Transverse colon (tissue), 4 donors: ENCODE measurements at places on chromosomes 1 and 21.

DNA sequence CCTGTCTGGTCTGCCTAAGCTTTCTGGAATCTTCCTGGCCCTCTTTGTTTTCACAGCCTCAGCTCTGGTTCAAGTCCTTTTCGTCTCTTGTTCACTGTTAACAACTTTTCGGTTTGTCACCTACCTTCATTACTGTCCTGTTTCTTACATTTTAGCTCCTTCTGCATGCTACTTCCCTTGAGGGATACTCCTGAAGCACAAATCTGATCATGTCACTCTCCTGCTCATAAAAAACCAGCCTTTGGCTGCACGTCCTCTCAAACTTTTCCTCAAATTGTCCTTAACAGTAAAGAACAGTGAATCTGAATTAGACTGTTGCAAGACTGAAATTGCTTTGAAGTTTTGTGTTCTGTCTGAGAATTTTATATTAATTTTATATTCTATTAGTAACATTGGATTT is 3.3 kb downstream of the RAVER2 start:
- DNase-seq: no peak

GRCh38 chr1:28175955-28176485 is 470 bp downstream of the PTAFR start:
- no peak for DNase-seq

- DNase-seq: no peak
Measured at GRCh38 chr1:114130846-114131525, 22.7 kb downstream of the SYT6 start.

- DNase-seq: peak; percentile 65
Measured at GRCh38 chr1:244450597-244451538, 841 bp downstream of the ADSS2 start.

DNA sequence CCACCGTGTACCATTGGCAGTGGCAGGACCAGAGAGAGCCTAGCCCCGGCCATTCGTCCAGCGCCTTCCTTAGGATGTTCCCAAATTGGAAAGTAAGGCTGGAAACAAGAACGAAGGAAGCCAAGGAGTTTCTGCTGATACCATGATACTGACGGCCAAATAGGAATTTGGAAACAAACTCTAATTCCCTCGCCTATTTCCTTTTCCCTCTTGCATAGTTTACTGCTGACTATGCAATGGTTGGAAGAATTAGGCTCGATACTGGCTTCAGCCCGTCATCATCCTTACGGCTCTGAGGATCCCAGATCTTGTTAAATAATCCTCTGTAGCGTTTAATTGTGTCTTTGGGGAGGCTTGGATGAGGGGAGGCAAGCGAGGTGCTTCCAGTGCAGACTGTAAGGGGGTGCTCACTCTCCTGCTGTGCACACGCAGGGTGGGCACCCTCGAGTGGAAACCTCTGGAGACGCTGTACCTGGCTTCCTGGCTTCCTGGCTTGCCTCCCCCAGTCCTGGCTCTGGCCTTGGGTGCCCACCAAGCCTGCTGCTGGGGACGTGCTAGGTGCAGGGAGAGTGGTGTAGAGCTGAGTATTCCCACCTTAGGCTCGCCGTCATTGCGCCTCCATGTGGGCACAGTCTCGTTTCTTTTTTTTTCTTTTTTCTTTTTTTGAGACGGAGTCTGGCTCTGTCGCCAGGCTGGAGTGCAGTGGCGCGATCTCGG is 27.4 kb upstream of the CAMTA1 start:
- no peak for DNase-seq
